ENCODE measurements at places on chromosomes 2 and 18. TPM values are rescaled to one million over a fixed set of nuclear protein-coding genes. Genes with fewer than 3 reads are reported as not detected.

- DNase-seq: no peak
These were observed 67.2 kb downstream of the PTRHD1 start for GRCh38 chr2:24725956-24726355.

- no peak for DNase-seq
These were observed 6.9 kb upstream of the POTEF start for GRCh38 chr2:130135692-130136541.

DNA sequence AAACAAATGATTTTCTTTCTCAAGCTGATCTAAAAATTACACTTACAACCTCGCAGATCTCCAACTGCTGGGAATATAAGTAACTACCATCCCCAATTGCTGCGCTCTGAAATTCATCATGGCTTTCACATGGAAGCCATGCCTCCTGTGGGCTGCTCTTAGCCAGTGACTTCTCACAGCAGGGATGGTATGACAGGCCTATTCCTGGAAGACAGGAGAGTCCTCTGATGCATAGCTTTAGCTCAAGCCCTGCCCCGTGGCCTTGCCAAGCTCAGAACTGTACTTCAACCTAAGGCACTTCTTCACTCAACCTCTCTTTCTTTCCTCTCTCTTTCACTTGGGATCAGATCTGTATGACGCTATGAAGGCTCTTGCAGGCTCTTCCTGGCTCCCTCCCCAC lies 12.6 kb upstream of the ELAC1 start:
- no peak for DNase-seq

GRCh38 chr2:101442667-101443061 lies 32.2 kb downstream of the RFX8 start:
- DNase-seq: no peak

DNA sequence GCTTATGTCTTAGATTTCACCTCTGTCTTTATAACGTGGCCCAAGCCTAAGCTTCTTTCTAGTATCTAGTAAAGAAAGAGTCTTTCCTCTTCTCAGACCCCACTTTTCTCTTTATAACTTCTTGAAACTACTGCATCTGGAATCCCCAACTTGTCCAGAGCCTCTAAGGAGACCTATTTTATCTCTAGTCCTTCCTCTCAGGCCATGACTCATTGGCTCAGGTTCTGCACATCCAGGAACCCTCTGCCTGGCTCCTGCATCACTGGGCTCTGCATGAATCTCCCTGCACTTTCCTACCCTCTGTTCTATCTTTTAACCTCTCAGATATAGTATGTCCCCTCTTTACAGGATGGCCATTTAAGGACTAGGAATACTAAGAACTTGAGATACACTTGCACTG lies 124.7 kb downstream of the DNAH6 start:
- DNase-seq: no peak

DNA sequence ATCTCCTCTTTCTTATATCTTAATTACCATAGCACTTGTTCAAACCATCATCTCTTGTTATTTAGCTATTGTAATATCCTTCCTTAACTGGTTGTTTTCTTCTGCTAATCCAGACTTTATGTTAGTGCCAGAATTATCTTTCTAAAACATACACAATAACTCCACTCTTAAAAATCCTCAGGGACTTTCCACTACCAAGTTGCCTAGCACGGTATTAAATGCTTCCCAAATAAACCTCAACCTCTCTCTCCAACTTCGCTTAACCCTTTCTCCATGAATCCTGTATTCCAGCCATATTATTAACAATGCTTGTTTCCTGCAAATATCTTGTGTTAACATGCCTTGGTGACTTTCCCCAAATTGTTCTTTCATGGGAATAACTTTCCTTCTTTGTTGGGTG lies 84.5 kb downstream of the FAM228A start:
- DNase-seq: no peak

Gene MATN3
- 0.15 TPM for total RNA-seq

DNA sequence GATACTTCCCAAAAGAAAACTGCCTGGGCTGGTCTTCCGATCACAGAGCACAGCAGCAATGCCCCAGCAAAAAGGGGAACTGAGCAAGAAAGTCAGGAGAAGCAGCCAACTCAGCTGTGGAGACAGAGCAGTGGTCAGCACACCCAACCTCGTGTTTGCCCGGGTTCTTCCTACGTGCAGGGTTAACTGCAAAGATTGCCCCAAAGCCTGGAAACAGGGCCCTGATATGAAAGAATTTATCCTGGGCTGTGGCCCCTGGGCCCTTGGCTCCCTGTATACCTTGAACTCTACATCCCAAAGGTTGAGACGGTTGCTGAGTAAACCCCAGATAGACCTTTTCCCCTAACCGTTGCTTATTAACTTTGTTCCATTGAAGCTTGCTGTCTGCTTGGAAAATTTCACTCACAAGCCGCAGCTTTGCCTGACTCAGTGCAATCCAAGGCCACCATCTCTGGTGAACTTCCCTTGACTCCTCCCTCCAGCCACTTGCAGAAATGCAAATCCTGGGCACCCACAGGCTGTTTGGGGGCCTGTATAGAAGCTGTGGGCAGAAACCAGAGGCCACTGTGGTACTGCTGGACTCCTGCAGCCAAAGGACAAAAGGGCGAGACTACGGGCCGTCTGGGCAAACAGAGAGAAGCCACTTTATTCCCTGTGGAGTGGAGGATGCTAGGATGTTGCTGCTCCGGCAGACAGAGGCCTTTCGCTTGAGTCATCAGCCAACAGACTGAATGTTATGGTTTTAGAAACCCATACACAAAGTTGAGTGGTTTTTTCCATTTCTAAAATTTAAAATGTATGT lies 18.2 kb downstream of the NRP2 start:
- DNase-seq: no peak

- no peak for DNase-seq
These were observed 99.4 kb upstream of the CDC42EP3 start for GRCh38 chr2:37770797-37771196.

- no peak for DNase-seq
These were observed 29.3 kb downstream of the SLC14A1 start for GRCh38 chr18:45753286-45753685.

Gene TSPYL6
- total RNA-seq: not detected

Gene CRYBA2
- 6.9 TPM for total RNA-seq

DNA sequence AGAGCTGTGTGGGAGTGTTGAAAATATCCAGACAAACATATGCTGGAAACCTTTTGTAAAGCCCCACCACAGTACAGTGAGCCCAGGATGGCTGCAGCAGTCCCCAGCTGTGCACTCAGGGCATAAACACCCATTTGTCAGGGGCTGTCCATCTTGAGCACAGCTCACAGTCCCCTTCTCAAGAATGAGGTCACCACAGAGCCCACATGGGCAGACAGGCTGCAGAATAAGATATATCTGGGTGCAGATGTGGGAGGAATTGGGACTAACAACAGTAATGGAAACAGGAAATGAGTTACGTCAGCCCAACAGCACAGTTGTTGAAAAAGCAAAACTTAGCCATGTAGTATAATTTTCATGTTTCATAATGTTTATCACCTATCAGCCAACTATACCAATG lies 219.6 kb downstream of the ETAA1 start:
- no peak for DNase-seq

Gene MC4R
- not detected for total RNA-seq

DNA sequence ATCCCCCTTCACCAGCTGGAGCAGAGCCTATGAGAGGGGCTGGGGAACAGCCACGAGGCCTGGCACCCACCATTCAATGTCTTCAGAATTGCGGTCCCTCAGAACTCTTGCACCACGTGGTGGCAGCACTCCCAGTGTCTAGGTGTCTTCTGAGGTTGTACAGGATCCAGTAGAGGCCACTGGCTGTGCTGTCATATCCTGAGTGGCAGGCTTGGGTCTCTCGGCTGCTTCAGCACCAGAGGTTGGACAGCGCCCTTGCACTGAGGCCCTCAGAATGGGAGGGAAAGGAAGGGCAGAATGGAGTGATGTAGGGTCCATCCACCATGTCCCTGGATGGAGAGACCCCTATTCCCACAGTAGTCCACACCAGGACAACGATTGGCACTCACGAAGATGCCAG lies 112.0 kb upstream of the TEKT4 start:
- DNase-seq: no peak

Gene TUBA3D
- total RNA-seq: not detected

Gene CD8A
- total RNA-seq: 3.2 TPM

Gene SLC8A1
- total RNA-seq: 3.1 TPM

Gene CPO
- not detected for total RNA-seq

DNA sequence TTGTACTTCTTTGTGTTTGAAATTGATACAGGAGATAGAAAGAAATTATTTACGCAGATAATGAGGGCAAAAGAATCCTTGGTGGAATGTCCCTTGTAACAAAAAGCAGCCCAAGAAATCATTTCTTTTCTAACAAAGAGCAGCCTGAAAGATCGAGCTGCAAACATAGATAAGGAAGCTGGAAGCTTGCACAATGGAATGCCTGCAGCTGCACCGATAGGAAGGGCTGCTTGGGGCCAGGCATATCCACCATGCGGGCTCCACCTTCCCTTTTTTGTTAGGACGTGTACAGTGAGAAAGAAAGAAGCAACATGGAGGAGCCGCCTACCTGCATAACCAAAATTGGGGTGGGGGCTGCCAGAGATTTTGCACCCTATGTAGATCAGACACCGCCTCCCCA lies 568.7 kb downstream of the METTL4 start:
- no peak for DNase-seq

DNA sequence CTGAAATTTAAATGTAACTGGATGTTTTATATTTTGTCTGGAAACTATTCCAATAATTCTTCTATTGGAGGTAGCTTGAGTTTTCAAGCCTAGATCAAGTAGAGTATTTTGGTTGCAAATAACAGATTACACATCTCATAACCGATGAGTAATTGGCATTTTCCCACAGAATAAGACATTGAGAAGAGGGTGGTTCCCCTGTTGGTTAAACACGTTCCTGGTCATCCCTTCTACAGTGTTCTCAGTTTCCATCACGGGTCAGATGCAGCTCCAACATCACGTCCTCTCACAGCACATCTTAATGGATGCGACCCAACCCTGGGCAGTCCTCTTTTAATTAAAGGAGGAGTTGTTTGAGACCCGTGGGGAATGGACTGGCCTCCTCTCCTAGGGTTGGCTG lies 149.0 kb upstream of the ZNF516 start:
- no peak for DNase-seq

- no peak for DNase-seq
These were observed 67.7 kb downstream of the COLEC12 start for GRCh38 chr18:432791-433190.

Measured in left colon (tissue), 2 donors.